T-helper 22 cell (primary cell): ENCODE measurements at places on chromosomes 5 and 9.

- DNase-seq: no peak
Observed at GRCh38 chr9:18676525-18676924, 202.6 kb downstream of the ADAMTSL1 start.

DNA sequence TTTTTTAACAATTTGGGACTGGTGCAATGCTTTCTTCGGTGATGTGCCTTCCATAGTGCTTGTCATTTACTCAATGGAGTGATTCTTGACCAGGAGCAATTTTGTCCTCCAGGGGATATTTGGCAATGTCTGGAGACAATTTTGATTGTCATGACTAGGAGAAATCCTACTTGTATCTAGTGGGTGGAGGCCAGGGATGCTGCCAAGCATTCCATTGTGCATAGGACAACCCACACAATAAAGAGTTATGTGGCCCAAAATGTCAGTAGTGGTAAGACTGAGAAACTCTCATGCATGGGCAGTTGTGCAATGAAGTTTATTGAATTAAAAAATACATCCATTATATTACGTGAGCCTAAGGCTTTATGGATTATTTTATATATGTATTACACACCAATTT, 70.5 kb downstream of the FOCAD start:
- DNase-seq: no peak

DNA sequence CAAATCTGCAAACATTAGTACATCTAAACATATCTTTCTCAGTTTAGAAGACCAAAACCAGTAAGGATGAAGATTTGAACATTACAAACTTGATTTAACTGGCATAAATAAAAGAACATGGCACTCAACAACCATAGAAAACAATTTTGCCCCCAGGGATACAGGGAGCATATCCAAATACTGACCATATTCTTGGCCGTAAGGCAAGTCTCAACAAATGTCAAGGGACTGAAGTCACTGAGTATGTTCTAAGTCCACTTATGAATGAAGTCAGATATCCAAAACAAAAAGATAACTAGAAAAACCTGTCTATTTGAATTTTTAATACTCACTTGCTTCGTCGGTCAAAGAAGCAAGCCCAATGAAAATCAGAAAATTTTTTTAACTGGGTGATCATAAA, 14.1 kb downstream of the FEM1C start:
- DNase-seq: no peak

DNA sequence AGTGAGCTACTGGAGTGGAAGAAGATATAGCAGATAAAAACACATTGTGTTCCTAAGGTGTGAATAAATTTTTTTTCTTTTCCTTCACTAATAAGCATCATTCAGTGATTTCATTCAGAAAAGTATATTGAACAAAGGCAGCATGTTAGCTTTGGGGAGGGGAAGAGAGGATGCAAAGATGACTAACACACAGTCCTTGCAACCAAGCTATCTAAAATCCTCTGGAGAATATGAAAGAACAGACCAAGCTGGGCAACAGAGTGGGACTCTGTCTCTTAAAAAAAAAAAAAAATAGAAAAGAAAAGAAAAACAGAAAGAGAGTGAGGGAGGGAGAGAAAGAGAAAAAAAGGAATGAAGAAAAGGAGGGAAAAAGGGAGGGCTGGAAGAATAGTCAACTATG, 22.3 kb upstream of the OMD start:
- DNase-seq: no peak

GRCh38 chr9:133706307-133707050, 31.7 kb downstream of the SARDH start:
- no peak for DNase-seq

DNA sequence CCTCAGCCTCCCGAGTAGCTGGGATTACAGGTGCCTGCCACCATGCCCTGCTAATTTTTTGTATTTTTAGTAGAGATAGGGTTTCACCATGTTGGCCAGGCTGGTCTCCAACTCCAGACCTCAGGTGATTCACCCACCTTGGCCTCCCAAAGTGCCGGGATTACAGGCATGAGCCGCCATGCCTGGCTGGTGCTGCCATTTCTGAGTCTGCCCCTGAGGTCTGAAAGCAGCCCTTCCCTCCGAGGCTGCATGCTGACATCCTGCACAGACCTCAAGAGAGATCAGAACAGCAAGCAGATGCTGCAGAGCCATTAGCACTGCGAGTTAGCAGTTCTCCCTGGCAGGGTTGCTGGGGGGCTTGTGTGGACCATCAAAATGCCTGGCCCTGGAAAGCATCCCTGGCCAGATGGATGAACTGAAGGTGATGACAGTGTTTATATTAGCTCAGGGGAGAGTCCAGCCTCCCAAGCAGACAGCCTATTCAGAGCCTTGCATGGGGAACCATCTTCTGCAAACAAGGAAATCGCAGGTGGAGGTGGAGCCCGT, 176.5 kb upstream of the PANK3 start:
- no peak for DNase-seq

GRCh38 chr5:1470762-1471211, 25.5 kb upstream of the SLC6A3 start:
- DNase-seq: no peak

DNA sequence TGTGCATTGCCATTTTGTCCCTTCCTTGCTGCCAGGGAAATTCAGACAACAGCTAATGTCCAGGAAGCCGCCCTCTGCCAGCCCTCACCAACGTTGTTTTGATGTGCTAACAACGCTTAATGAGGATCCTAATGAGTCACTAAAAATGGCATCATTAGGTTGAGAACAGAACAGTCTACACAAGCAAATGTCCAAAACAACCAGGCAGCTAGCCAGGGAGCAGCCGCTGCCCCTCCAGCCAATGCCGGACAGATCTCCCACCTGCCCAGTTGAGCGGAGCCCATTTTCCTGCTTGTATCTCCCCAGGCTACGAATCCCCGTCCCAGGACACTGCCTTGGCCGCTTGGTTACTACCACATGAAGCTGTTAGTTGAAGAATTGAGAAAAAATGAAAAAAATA, 40.4 kb upstream of the UNC5A start:
- DNase-seq: no peak

DNA sequence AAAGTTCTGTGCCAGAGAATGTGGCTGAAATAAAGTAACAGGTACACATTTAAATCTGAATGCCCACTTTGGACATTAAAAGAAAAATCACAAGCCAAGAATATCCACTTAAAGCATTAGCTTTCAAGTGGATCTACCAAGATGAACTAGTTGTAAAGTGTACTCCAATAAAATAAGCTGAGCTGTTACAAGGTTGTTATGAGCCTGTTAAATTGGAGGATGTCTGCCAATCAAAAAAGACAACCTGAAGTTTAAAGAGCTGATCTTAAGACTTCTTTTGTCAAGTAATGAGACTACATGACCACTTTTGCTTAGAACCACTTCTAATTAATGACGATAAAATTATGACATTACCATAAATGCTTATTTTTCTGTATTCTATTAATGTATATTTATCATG, 2.4 kb downstream of the FAM200C start:
- no peak for DNase-seq

DNA sequence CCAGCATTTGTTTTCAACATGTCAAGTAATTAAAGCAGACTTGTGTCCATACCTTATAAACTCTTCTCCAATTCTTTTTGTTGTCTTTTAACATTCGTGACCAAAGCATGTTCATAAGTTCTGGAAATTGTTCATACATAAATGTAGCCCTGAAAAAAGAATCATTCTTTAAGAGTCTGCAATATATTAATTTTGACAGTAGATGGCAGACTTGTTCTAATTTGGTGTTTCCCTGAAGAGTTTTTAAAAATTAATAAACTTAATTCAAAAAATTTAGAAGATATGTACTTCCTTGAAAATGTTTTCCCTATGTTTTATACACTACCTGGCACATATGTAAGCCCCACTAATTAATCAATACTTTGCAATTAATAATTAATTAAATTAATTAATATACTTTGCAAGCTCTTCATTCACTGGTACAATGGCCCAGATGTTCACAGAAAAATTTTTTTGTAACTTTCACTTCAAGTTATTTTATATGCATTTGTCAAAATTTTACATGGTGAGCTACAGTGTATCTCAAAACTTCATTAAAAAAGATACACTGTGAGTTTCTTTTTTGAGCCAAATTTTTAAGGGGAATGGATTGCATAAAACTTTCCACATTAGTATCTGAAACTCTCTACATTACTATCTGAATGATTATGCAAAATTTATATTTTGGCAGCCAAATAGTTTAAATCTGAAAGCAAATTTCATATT, 42.1 kb downstream of the CLINT1 start:
- DNase-seq: no peak

GRCh38 chr5:54803471-54804011, 181.9 kb downstream of the ESM1 start:
- DNase-seq: no peak

GRCh38 chr9:89179540-89179894, 899 bp upstream of the SHC3 start:
- no peak for DNase-seq

DNA sequence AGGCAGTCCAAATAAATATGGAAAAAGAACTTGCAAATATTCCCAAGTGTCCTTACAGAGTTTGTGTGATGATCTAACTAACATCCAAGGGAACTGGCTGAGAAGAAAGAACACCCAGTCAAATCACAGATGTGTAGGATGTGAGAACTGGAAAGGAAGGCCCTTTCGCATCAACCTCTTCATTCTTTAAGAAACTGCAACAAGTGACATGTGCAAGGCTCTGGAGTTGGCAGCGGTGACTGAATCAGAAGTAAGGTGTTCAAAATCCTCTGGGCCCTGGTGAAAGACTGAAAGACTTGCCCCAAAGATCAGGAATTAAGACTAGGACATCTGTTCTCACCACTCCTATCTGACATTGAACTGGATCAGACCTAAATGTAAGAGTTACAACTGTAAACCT, 88.7 kb downstream of the RAPGEF1 start:
- no peak for DNase-seq

- no peak for DNase-seq
Observed at GRCh38 chr5:161720460-161720859, 34.9 kb downstream of the GABRA6 start.

- no peak for DNase-seq
Observed at GRCh38 chr5:6708814-6709213, 4.4 kb upstream of the TENT4A start.

GRCh38 chr5:143557061-143557818, 153.8 kb upstream of the NR3C1 start:
- DNase-seq: no peak

DNA sequence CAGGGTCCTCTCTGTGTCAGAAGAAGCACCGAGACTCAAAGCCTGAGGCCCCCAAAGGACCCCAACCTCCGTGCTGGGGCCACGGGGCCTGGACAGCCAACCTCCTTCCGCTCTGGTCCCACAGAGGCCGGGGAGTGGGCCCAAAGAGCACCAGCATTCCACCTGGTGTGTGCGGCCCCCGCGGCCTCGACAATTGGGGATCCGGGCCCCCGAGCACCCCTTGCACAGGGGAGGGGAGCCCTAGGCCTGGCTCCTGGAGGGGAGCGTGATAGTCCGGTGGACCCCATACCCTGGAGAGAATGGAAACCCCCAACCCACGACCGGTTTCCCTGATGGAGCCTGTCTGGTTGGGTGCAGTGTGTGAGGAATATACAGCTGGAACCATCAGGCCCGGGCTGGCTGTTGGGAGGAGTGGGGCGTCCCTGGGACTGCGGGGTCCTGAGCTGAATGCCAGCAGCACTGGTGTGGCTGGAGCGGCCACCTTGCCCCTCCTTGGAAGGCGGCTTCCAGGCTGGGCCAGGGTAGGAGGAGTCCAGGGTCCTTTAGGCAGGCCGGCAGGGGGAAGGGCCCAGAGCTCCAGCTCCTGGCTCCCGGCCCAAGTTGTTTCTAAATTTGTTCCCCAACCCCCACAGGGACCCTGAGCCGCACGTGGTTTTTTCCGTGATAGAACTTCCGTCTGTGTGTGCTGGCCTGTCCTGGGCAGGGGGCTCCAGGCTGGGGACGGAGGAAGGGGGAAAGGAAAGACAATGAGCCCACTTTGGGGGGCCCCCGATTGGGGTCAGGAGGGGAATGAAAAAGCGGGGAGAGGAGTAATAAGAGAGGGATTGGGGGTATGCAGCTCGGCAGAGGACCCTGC, 825 bp upstream of the TOR4A start:
- no peak for DNase-seq

- no peak for DNase-seq
Observed at GRCh38 chr5:180689775-180690174, 40.4 kb upstream of the FLT4 start.

DNA sequence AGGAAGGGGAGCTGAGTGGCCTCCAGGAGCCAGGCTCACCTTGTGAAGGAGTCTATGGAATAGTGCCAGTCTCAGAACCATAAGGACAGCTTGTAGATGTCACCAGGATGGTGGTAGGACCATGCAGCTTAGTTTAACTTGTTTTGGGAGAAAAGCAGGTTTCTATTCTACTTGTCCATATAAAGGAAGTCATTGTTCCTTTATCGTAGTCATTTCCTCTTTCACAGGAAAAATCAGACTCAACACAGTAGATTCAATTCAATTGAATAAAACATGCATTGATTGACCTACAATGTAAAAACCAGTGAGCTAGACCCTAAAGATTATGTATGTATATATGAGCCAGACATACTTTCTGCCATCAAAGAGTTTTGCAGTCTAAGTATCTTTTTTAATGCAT, 53.3 kb downstream of the MEGF10 start:
- no peak for DNase-seq
